Effector memory CD8-positive, alpha-beta T cell (primary cell): ENCODE measurements at places on chromosomes 4 and X.

- H3K4me1 ChIP-seq: no peaks in the 10 kb centered on the region
- H3K36me3 ChIP-seq: no peaks in the 10 kb centered on the region
- H3K4me3 ChIP-seq: no peak overlapping the region
- no peak overlapping the region for H3K27ac ChIP-seq
- no peaks in the 10 kb centered on the region for H3K27me3 ChIP-seq
These were observed 245.0 kb upstream of the GEMIN8 start for GRCh38 chrX:14274691-14275090.

DNA sequence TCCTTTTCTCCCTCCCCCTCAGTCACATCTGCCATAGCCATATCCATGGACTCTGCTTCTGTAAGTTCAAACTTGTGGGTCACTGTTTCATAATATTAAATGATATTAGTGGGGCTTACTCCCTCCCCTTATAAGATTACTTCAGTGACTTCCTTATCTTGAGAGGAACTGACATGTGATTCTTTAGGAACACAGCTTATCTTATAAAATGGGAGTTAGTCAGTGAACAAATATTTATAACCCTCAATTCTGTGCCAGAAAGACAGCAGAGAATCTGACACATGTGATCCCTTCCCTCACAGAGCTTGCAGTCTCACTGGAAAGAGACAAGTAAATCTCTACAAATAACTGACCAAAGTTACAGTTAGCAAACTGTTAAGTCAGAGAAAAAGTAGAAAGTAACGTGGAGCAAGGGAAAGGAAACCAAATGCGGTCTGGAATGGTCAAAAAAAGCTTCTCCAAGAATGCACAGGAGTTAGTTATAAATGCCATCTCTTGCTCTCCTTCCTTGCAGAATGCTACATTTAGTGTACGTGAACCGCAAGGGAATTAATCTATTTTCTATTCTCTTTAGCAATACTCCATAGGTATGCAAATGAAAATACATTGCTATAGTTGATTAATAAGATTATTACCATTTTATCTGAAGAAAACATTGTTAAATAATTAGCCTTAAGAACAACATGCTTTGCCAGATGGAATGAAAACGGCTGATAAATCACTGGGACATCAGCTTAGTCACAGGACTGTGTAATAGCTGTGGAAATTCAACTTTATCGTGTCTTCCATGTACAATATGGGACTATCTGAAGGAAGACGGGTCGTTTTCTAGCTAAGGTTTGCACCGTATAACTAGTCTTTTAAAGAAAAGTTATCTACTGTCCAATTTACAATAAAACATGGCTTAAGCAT, 29.0 kb downstream of the SGMS2 start:
- no peaks in the 10 kb centered on the region for H3K4me1 ChIP-seq
- peaks cover 33% of the 10 kb centered on the region for H3K27me3 ChIP-seq
- H3K4me3 ChIP-seq: no peak overlapping the region
- no peaks in the 10 kb centered on the region for H3K36me3 ChIP-seq
- H3K27ac ChIP-seq: no peak overlapping the region

DNA sequence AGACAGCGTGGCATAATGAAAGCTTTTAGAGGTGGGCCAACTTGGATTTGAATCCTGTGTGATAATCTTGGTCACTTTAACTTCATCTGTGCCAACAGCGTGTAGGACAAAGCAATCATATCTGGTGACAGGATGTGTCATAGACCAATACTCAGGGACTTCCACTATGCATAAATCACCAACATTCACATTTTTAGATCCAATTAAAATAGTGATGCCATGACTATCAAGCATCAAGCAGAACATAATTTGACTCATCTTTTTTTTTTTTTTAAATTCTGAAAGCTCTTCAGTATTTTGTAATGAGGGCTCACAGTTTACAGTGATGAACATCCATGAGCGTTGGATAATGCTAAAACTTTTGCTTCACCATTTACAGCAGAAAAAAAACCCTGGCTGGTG, 27.3 kb upstream of the RAPGEF2 start:
- DNase-seq: no peak
- H3K4me3 ChIP-seq: no peak overlapping the region
- no peak overlapping the region for H3K27ac ChIP-seq
- no peaks in the 10 kb centered on the region for H3K36me3 ChIP-seq
- H3K4me1 ChIP-seq: peaks cover 6% of the 10 kb centered on the region

DNA sequence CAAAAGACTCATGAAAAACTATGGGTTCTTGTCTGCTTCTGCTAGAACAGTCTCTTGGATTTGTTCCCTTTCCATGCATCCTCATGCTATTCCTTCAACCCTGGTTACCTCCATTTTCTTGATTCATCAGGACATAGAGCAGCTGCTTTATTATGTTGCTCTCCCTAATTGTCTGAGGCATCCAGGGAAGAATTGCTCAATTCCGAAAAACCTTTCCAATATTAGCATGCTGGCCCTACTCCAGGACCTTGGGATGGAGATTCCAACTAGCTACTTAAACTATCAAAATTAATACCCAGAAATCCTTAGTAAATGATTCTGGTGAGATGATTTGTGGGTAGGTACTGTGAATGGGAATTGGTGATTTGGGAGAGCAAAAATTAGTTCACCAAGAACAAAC, 56.6 kb upstream of the FAM47B start:
- no peak overlapping the region for H3K27ac ChIP-seq
- no peaks in the 10 kb centered on the region for H3K36me3 ChIP-seq
- H3K4me3 ChIP-seq: no peak overlapping the region
- DNase-seq: no peak
- H3K27me3 ChIP-seq: no peaks in the 10 kb centered on the region
- no peaks in the 10 kb centered on the region for H3K4me1 ChIP-seq

GRCh38 chrX:125137521-125137920, 182.2 kb upstream of the TEX13C start:
- no peak overlapping the region for H3K4me3 ChIP-seq
- no peak for DNase-seq
- no peaks in the 10 kb centered on the region for H3K4me1 ChIP-seq
- no peak overlapping the region for H3K27ac ChIP-seq
- no peaks in the 10 kb centered on the region for H3K27me3 ChIP-seq

GRCh38 chr4:157165935-157166610, 54.5 kb upstream of the GRIA2 start:
- no peak overlapping the region for H3K4me3 ChIP-seq
- H3K4me1 ChIP-seq: no peaks in the 10 kb centered on the region
- no peaks in the 10 kb centered on the region for H3K36me3 ChIP-seq
- H3K27ac ChIP-seq: no peak overlapping the region
- no peak for DNase-seq
- no peaks in the 10 kb centered on the region for H3K27me3 ChIP-seq

DNA sequence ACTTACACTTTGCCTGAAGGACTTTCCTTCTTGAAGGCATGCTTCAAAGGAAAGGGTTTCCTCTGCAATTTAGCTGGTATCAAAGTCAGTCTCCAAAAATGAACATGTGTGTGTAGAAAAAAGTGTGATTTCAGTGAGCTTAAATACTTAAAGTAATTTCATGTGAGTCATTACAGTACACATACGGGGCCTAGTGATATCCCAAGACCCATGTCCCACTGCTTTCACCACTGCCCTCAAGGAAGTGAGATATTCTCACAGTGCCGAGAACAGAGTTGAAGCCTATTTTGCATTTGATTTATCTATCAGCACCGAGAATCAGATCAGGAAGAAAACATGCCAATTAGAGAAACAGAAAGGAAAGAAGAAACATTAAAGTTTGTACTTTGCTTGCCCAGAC, 61.0 kb downstream of the CHST7 start:
- no peak for DNase-seq
- H3K27ac ChIP-seq: no peak overlapping the region
- no peaks in the 10 kb centered on the region for H3K36me3 ChIP-seq
- peaks cover 20% of the 10 kb centered on the region for H3K4me1 ChIP-seq
- no peaks in the 10 kb centered on the region for H3K27me3 ChIP-seq
- peak overlapping the region; percentile 13 for H3K4me3 ChIP-seq

- no peaks in the 10 kb centered on the region for H3K27me3 ChIP-seq
- no peak for DNase-seq
- H3K4me1 ChIP-seq: no peaks in the 10 kb centered on the region
These were observed 301.9 kb downstream of the TEX13C start for GRCh38 chrX:125621588-125621927.

DNA sequence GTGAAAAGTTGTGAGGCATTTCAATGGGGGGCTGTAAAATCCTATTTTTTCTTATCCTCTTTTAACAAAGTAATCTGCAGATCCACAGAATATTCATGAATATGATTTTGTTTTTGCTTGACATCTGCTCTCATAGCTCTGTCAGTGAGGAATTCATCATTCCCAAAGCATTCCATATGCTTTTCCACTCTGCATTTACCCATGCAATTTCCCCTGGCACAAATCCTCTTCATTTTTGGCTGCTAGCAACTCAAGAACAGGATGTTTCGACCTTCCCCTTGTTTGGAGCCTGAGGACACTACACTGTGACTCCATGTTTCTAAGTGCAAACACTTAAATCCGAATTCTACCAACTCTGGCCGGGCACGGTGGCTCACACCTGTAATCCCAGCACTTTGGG, 48.5 kb downstream of the KLHL15 start:
- no peaks in the 10 kb centered on the region for H3K36me3 ChIP-seq
- no peak for DNase-seq
- H3K27me3 ChIP-seq: no peaks in the 10 kb centered on the region
- no peak overlapping the region for H3K4me3 ChIP-seq
- no peak overlapping the region for H3K27ac ChIP-seq

GRCh38 chrX:29671421-29671820, 543.9 kb upstream of the MAGEB2 start:
- no peak overlapping the region for H3K4me3 ChIP-seq
- no peaks in the 10 kb centered on the region for H3K36me3 ChIP-seq
- no peaks in the 10 kb centered on the region for H3K27me3 ChIP-seq
- H3K27ac ChIP-seq: no peak overlapping the region

GRCh38 chrX:20529711-20530110, 263.0 kb upstream of the RPS6KA3 start:
- H3K4me3 ChIP-seq: no peak overlapping the region
- H3K27me3 ChIP-seq: peaks cover 41% of the 10 kb centered on the region
- H3K27ac ChIP-seq: no peak overlapping the region
- DNase-seq: no peak
- H3K36me3 ChIP-seq: no peaks in the 10 kb centered on the region
- peaks cover 6% of the 10 kb centered on the region for H3K4me1 ChIP-seq

- no peaks in the 10 kb centered on the region for H3K4me1 ChIP-seq
- H3K4me3 ChIP-seq: no peak overlapping the region
- no peaks in the 10 kb centered on the region for H3K36me3 ChIP-seq
These were observed 138.4 kb upstream of the HHIP start for GRCh38 chr4:144507311-144508101.

GRCh38 chr4:54367059-54367458, 138.0 kb downstream of the PDGFRA start:
- peaks cover 7% of the 10 kb centered on the region for H3K27me3 ChIP-seq
- no peak for DNase-seq
- H3K36me3 ChIP-seq: no peaks in the 10 kb centered on the region
- no peaks in the 10 kb centered on the region for H3K4me1 ChIP-seq
- H3K27ac ChIP-seq: no peak overlapping the region

- peaks cover 3% of the 10 kb centered on the region for H3K4me1 ChIP-seq
- H3K27me3 ChIP-seq: no peaks in the 10 kb centered on the region
- H3K4me3 ChIP-seq: no peak overlapping the region
- H3K27ac ChIP-seq: no peak overlapping the region
- no peak for DNase-seq
- no peaks in the 10 kb centered on the region for H3K36me3 ChIP-seq
These were observed 60.1 kb upstream of the NPNT start for GRCh38 chr4:105835177-105835576.

GRCh38 chr4:147160908-147161513, 215.3 kb upstream of the TTC29 start:
- H3K4me1 ChIP-seq: no peaks in the 10 kb centered on the region
- no peaks in the 10 kb centered on the region for H3K36me3 ChIP-seq
- H3K27ac ChIP-seq: no peak overlapping the region
- peaks cover 25% of the 10 kb centered on the region for H3K27me3 ChIP-seq
- H3K4me3 ChIP-seq: no peak overlapping the region

DNA sequence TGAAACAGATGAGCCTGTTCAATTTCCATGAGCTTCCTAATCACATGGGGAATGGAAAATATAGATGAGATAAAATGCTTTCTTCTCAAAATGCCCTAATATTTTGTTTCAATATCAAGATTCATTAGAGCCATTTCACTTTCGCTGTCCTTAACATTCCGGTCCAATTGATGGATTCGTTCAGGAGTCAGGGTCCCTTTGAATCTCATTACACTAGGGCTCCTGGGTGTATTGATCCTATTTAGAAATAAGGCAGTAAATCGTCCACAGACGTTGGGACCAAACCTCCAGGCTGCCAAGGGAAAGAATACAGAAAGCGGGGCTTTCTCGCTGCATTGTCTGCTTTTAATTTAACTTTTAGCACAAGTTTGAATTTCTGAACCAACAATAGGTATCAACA, 20.6 kb upstream of the CRMP1 start:
- H3K36me3 ChIP-seq: peaks cover 4% of the 10 kb centered on the region
- H3K27ac ChIP-seq: no peak overlapping the region
- peaks cover 21% of the 10 kb centered on the region for H3K27me3 ChIP-seq
- no peak for DNase-seq

GRCh38 chr4:4755306-4755705, 104.2 kb upstream of the MSX1 start:
- H3K4me3 ChIP-seq: no peak overlapping the region
- DNase-seq: no peak
- no peak overlapping the region for H3K27ac ChIP-seq
- H3K36me3 ChIP-seq: no peaks in the 10 kb centered on the region

- no peak overlapping the region for H3K27ac ChIP-seq
- no peaks in the 10 kb centered on the region for H3K36me3 ChIP-seq
- no peak for DNase-seq
- no peak overlapping the region for H3K4me3 ChIP-seq
These were observed 542.3 kb upstream of the GRIA3 start for GRCh38 chrX:122641826-122642225.

GRCh38 chr4:56438766-56439165, 2.7 kb downstream of the PAICS start:
- H3K4me1 ChIP-seq: peaks cover 21% of the 10 kb centered on the region
- H3K36me3 ChIP-seq: peaks cover 19% of the 10 kb centered on the region
- no peak overlapping the region for H3K4me3 ChIP-seq
- DNase-seq: no peak

DNA sequence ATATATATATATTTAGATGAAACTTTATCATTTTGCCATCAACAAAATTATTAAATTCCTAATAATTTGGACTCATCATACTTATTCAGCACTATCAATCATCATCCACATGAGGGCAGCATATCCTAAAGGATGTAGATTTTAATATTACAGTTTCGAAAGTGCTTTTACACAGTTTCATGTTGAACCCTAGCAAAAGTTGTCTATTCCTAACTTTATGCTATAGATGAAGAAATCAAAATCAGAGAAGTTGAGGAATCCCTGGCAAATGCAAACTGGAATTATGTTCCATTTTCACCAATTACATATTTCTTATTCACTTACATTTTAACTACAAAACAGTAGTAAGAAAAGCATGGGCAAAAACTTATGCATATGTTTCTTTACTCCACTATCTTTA, 36.6 kb upstream of the UGT2A1 start:
- no peaks in the 10 kb centered on the region for H3K36me3 ChIP-seq
- no peaks in the 10 kb centered on the region for H3K27me3 ChIP-seq
- no peak for DNase-seq
- no peak overlapping the region for H3K27ac ChIP-seq
